NCI-H524 (cell line): ENCODE measurements at places on chromosomes 3 and 15.

DNA sequence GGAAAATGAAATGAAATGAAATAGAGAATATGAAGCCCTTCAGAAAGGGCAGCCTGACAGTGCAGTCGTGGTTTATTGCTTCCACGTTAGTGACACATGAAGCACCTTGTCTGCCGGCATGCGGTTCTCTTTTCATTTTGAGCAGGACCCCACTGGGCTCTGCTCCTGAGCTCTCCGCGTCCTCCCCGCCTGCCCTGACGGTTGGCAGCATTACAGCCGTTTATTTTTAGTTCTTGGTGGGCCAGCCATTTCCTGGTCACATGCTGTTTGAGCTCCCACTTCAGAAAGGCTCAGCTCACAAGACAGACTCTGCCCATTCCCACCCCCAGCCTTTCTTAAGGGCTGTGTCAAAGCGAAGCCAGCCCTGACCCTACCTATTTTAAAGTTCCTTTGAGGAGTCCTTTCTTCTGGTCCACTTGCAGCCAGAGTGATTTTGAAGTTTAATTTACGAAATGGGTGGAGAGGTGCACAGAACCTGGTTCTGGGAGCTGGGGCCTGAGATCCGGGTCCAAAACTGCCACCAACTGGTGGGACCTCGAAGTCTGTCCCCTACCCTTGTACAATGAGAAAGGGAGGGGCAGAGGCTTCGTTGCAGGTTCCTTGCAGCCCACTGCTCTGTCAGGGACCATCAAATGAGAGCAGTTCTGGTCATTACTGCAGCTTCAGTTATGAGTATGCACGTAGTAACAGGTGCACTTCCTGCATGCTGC, 60.1 kb downstream of the MGLL start:
- DNase-seq = no peak

DNA sequence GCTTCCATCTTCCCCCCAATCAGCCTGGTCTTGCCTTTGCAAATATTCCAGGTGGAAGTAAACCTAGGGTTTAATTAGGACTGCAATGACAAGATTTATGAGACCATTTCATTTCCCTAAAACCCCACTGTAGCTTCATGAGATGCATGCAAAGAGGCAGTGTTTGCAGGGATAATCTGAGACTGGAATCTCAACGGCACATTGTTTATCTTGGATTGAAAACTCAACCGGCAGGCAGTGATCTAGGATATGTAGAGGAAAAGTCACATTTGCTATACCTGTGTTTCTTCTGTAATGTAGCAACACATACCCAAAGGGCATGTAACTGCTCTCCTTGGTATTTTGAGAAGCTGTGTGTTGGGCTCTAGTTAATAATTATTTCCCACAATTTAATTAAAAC, 18.7 kb upstream of the CLSTN2 start:
- no peak for DNase-seq

GRCh38 chr15:101153801-101154656, 97.8 kb downstream of the CHSY1 start:
- no peak for DNase-seq

GRCh38 chr3:179775416-179776122, 122.7 kb downstream of the USP13 start:
- no peak for DNase-seq

GRCh38 chr3:17356585-17356984, 385.8 kb downstream of the TBC1D5 start:
- no peak for DNase-seq

GRCh38 chr3:32410367-32411246, 19.0 kb downstream of the CMTM7 start:
- DNase-seq = peak; percentile 79

- DNase-seq = no peak
Observed at GRCh38 chr3:81565041-81565440, 196.4 kb downstream of the GBE1 start.
